Natural killer cell (primary cell): ENCODE measurements at places on chromosomes 7 and 10. TPM values are rescaled to one million over a fixed set of nuclear protein-coding genes. Genes with fewer than 3 reads are reported as not detected.

- H3K4me3 ChIP-seq, result no peak overlapping the region
- no peaks in the 10 kb centered on the region for H3K27me3 ChIP-seq
- peak overlapping the region; percentile 49 for H3K27ac ChIP-seq
- H3K36me3 ChIP-seq, result no peaks in the 10 kb centered on the region
- peaks cover 16% of the 10 kb centered on the region for H3K4me1 ChIP-seq
Measured at GRCh38 chr10:120987359-120987758, 136.2 kb downstream of the WDR11 start.

- DNase-seq, result no peak
- H3K27me3 ChIP-seq, result no peaks in the 10 kb centered on the region
- no peaks in the 10 kb centered on the region for H3K36me3 ChIP-seq
- H3K4me3 ChIP-seq, result no peak overlapping the region
Measured at GRCh38 chr7:103771294-103771693, 218.2 kb downstream of the RELN start.

DNA sequence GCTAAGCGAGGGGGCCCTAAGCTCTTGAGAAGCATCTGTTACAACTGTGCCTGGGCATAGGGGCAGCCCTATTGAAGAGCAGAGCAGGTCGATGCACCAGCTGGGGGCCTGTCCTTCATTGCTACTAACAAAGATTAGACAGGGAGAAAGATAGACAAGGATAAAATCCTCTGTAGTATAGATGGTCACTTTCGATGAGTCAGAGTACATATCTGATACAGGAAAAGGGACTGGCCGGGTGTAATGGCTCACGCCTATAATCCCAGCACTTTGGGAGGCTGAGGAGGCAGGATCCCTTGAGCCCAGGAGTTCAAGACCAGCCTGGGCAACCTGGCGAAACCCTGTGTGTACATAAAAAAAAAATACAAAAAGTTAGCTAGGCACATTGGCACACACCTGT lies 13.6 kb downstream of the OPTN start:
- H3K27me3 ChIP-seq, result no peaks in the 10 kb centered on the region
- H3K36me3 ChIP-seq, result peaks cover 60% of the 10 kb centered on the region
- no peak overlapping the region for H3K27ac ChIP-seq
- H3K4me3 ChIP-seq, result no peak overlapping the region
- DNase-seq, result no peak
- peaks cover 32% of the 10 kb centered on the region for H3K4me1 ChIP-seq

DNA sequence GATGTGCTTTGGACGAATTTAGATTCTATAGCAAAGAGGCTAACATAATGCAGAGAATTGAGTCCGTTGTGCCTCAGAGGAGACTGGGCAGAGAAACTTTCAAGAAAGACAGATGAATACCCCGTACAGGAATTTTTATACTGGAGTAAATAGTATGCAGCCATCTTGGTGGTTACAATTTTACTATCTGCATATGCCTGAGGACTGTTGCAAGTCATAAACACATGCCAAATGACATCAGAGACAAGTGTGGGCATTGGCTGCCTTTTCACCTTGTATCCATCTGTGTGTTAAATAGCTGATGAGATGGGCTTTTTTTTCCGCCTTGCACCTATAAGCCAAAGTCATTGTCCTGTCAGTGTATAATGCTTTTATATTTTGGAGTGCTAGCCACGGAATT lies 267.5 kb upstream of the SP4 start:
- DNase-seq, result no peak
- H3K36me3 ChIP-seq, result no peaks in the 10 kb centered on the region
- no peaks in the 10 kb centered on the region for H3K27me3 ChIP-seq
- no peaks in the 10 kb centered on the region for H3K4me1 ChIP-seq
- H3K27ac ChIP-seq, result no peak overlapping the region
- no peak overlapping the region for H3K4me3 ChIP-seq

DNA sequence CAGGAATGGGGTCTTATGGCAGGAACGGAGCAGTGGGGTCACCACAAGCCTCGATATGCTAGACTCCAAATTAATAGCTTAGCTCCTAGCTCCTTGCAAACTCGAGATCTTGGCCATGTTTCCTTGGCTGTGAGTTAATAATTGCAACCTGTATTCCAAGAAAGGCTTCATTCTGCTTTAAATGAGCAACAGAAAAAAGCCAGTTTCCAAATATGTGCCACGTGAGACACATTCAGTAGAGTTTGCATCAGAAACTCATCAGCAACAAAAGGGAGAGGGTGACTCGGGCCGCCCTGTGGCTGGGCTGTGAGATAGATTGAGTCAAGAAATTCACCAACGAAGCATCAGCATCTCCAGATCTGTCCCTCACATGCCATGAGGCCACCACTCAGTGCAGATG lies 112.0 kb downstream of the NPTX2 start:
- no peak overlapping the region for H3K27ac ChIP-seq
- DNase-seq, result no peak
- no peak overlapping the region for H3K4me3 ChIP-seq
- no peaks in the 10 kb centered on the region for H3K36me3 ChIP-seq
- H3K4me1 ChIP-seq, result no peaks in the 10 kb centered on the region

DNA sequence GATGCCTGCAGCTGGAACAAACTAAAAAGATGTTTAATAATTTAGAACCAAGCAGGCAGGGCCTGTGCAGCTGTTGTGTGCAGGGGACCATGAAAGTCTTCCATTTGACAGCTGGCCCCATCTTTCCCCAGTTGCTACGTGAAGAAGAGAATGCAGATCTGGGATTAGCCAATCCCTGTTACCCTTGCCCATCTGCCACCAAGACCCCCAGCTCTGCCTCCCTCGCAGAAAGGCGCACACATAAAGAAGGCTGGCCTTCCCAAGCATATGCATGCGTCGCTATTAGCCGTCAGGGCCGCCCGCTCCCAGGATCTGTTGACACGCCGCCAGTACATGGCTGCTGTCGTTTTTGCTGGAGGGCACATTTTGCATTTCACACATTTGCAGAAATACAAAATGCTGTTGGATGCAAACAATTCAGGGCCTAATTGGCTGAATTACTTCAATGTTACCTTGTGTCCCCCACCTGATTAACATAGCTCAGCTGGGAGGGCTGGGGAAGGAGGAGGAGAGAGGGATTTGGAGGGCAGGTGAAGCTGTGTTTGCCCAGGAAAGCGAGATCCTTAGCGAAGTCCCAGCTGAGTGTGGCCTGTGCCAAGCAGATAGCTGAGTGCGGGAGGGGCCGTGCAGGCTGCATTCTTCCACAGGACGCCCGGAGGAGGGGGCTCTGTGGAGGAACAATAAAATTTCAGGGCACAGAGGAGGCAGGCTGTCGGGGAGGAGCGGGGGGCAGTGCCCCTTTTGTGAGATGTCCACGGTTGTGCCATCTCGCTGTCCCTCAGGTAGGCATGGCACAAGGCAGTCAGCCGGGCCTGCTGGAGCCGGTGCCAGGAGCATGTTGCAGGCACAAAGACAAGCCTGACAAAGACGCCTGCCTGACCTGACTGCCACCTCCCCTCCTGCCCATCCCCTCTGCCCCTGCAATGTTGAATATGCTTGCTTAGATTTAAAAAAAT lies 443.0 kb upstream of the MKI67 start:
- no peak overlapping the region for H3K27ac ChIP-seq
- no peaks in the 10 kb centered on the region for H3K27me3 ChIP-seq
- H3K4me1 ChIP-seq, result no peaks in the 10 kb centered on the region
- no peak overlapping the region for H3K4me3 ChIP-seq
- H3K36me3 ChIP-seq, result no peaks in the 10 kb centered on the region

DNA sequence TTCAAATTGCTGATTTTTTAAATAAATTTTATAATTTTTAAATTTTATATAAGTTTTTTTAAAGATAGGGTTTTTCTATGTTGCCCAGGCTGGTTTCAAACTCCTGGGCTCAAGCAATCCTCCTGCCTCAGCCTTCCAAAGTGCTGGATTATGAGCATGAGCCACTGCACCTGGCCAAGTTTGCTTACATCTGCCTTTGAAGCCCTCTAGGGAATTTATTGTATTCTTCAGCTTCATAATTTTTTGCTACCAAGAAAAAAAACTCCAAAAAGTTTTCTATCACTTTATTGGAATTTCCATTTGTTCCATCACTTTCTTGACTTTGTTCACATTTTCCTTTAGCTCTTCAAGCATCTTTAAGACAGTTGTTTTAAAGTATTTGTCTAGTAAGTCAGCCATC lies 3.8 kb upstream of the POLD2 start:
- H3K27me3 ChIP-seq, result no peaks in the 10 kb centered on the region
- DNase-seq, result no peak
- H3K36me3 ChIP-seq, result no peaks in the 10 kb centered on the region

- H3K27me3 ChIP-seq, result no peaks in the 10 kb centered on the region
- H3K4me3 ChIP-seq, result no peak overlapping the region
- H3K27ac ChIP-seq, result no peak overlapping the region
- H3K4me1 ChIP-seq, result peaks cover 16% of the 10 kb centered on the region
- no peaks in the 10 kb centered on the region for H3K36me3 ChIP-seq
- no peak for DNase-seq
Measured at GRCh38 chr7:70654979-70655378, 477.0 kb upstream of the GALNT17 start.

The NPC1L1 gene
- total RNA-seq, result 0.10 TPM

The HERPUD2 gene
- 103 TPM for total RNA-seq

DNA sequence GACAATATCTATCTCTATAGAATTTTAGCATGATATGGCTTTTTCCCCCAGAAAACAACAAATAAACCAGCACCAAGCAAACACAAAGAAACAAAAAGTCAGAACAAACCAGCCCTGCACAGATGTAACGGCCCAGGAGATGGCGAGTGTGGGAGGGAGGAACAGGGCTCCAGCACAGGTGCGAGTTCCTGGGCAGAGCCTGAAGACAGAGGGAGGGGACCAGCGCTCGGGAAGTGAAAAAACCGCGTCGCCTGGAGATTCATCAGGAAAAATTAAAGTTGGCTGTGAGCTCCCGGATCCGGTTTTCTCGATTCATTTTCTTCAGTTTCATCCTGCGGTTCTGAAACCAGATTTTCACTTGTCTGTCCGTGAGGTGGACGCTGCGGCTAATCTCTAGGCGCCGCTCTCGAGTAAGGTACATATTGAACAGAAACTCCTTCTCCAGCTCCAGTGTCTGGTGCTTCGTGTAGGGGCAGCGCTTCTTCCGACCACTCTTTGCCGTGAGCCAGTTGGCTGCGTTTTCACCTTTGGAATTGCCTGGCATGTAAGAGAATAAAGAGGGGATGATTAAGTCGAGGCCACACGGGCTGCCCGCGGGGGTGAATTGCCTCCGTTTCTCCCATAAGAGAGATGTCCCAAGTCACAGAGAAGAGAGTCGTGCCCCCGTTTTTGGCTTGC lies 2.3 kb downstream of the HOXA10 start:
- H3K27ac ChIP-seq, result no peak overlapping the region
- H3K27me3 ChIP-seq, result peaks cover 81% of the 10 kb centered on the region
- H3K36me3 ChIP-seq, result no peaks in the 10 kb centered on the region
- peaks cover 62% of the 10 kb centered on the region for H3K4me1 ChIP-seq
- peak; percentile 47 for DNase-seq
- H3K4me3 ChIP-seq, result no peak overlapping the region

DNA sequence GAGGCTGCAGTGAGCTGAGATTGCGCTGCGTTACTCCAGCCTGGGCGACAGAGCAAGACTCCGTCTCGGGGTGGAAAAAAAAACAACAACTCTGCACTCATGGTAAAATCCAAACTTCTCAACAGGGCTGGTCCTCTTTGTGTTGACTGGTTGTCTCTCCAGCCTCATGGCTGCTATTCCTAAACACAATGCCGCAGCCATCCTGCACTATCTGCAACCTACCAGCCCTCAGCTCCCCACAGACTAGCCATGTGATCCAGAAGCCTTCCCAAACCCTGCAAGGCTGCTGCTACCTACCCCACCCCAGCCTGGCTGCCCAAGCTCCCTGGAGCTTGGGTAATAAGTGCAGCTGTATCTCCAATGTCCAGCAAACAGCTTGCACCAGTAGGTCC lies 11.7 kb downstream of the ZYX start:
- peaks cover 39% of the 10 kb centered on the region for H3K36me3 ChIP-seq
- H3K4me1 ChIP-seq, result peaks cover 15% of the 10 kb centered on the region
- DNase-seq, result no peak
- H3K27ac ChIP-seq, result no peak overlapping the region

GRCh38 chr10:52801947-52802346 lies 29.4 kb upstream of the MBL2 start:
- no peak overlapping the region for H3K4me3 ChIP-seq
- no peak overlapping the region for H3K27ac ChIP-seq
- H3K27me3 ChIP-seq, result no peaks in the 10 kb centered on the region
- no peaks in the 10 kb centered on the region for H3K4me1 ChIP-seq
- H3K36me3 ChIP-seq, result no peaks in the 10 kb centered on the region

The ANXA8 gene
- not detected for total RNA-seq

- H3K4me3 ChIP-seq, result no peak overlapping the region
- H3K27me3 ChIP-seq, result peaks cover 30% of the 10 kb centered on the region
- no peaks in the 10 kb centered on the region for H3K36me3 ChIP-seq
- DNase-seq, result no peak
Measured at GRCh38 chr7:5596896-5597246, 173.2 kb upstream of the TNRC18 start.

GRCh38 chr10:132519382-132520176 lies 18.0 kb upstream of the INPP5A start:
- no peak overlapping the region for H3K27ac ChIP-seq
- H3K4me3 ChIP-seq, result no peak overlapping the region
- DNase-seq, result no peak
- no peaks in the 10 kb centered on the region for H3K36me3 ChIP-seq
- H3K27me3 ChIP-seq, result peaks cover 3% of the 10 kb centered on the region

DNA sequence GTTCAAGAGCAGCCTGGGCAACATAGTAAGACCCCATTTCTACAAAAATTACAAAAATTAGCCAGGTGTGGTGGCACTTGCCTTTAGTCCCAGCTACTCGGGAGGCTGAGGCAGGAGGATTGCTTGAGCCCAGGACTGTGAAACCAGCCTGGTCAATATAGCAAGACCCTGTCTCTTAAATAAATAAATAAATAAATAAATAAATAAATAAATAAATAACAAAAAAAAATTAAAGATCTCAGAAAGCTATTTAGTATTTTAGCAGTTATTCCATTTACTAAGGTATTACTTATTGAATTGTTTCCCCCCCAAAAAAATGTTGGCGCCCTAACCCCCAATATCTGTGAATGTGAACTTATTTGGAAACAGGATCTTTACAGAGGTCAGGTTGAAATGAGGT lies 50.8 kb upstream of the CPN1 start:
- H3K4me1 ChIP-seq, result no peaks in the 10 kb centered on the region
- H3K27me3 ChIP-seq, result no peaks in the 10 kb centered on the region
- H3K27ac ChIP-seq, result no peak overlapping the region
- H3K36me3 ChIP-seq, result no peaks in the 10 kb centered on the region
- DNase-seq, result no peak

The GPR37 gene
- total RNA-seq, result not detected

DNA sequence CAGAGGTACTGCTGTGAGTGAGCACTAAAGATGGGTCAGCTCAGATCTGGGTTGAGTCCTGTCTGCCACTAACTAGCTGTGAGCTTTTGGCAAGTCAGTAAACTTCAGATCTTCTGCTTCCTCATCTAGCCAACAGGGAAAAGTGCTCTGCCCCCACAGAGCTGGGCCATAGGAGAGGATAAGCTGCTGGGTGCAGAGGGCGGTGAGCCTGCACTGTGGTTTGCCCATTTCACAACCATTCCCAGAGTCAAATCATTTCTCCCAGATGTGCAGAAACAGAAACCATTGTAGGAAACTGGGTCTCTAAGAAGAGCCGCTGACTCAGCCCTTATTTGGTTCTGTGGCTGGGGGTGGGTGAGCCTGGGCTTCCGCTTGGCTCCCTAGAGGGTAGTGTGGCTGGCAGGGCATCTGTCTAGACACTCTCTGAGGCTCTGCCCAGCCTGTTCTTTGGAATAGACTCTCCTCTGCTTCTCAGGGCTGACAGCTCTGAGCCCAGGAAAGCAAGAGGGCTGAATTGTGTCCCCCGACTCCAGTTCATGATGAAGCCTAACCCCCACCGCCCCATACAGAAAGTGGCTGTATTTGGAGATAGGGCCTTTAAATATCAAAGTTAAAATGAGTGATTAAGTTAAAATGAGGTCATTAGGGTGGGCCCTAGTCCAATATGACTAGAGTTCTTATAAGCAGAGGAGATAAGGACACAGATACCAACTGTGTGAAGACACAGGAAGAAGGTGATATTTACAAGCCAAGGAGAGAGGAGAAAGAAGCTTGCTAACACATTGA lies 29.5 kb upstream of the ARHGAP22 start:
- H3K27me3 ChIP-seq, result no peaks in the 10 kb centered on the region
- no peaks in the 10 kb centered on the region for H3K36me3 ChIP-seq
- H3K4me1 ChIP-seq, result peaks cover 19% of the 10 kb centered on the region
